ENCODE measurements at places on chromosomes 16 and 17.

DNA sequence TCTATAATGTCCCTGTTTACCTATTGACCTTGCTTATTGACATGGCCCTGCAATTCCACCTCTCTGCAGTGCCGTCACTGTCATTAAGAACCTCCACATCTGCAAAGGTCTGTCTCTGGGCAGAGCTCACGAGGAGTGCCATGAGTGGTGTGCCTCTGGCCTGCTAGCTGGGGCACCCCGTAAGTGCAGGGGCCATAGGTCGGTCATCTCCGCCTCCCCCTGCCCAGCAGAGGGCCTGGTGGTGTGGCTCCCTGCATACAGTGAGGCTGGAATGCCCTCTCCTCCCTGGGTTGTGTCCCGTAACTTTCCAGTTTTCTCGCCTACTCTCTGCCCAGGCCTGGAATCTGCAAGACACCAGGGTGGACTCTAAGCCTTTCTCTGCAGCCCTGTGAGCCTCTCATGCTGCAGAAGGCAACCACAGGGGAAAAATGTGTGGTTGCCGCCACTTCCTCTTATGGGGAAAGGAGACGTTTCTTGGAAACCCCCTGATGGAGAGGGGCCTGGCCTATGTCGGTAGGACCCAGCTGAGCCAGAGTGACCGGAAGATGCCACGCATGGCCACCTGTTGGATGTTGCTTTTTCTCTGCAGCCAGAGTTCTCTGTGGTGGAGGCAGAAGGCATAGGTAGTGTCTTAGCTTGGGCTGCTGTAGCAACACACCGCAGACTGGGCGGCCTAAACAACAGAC is 2.7 kb upstream of the SNX20 start:
- no peak for DNase-seq

GRCh38 chr17:67655478-67656148 is 62.1 kb upstream of the NOL11 start:
- DNase-seq: no peak

DNA sequence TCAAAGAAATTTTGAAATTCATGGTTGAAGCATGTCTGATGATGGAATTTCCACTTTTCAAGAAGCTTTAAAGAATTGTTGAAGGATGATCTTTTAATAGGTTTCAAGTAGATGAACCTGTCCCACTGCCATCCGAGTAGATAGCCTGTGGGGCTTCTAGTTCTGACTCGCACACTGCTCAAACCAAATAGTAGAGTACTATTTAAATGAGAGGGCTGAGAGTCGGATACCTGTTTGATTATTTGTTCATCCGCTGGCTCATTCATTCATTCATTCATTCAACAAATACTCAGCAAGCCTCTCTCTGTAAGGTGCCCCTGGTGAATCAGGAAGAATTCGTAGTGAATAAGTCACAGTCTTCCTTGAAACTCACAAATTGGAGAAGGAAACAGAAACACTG is 108.2 kb upstream of the IRX5 start:
- DNase-seq: no peak

DNA sequence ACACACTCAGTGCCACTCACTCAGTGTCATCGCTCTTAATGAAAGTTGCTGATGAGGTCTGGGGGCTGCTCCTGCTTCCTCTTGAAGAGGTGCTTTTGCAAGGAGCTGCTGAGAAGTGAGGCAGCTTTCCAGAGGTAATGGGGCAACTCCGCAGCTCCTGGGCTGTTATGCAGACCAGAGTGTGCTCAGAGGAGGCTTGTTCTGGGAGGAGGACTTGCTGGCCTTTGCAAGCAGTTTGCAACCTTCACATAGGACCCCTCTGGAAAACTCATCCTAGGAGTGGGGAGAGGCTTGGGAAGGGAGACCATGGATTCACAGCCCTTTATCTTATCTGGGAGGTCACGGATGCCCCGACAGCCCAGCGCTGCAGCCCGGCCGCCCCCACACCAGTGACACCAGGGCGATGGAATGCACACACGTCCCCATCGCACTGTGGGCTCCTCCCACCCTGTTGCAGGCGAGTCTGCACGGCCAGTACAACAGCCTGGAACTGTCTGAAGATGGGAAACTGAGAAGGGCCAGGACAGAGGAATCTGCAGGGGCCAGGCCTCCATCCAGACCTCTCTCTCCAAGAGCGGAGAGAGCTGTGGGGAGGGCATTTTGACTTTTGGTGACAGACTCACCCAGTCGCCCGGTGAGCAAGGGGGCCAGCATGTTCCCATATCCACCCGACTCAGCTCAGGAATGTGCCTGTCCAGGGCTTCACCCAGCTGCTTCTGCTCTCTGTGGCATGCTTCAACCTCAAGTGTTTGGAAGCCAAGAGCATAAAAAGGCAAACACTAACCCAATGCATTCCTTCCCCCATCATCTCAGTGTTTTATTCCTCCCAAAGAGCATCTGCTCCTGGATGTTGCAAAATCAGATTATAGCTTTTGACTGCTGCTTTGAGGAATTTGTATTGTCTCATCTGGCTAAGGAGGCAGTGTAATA is 78.6 kb upstream of the ZNF469 start:
- DNase-seq: no peak

- no peak for DNase-seq
These were observed 35.5 kb upstream of the METTL16 start for GRCh38 chr17:2547176-2547575.

DNA sequence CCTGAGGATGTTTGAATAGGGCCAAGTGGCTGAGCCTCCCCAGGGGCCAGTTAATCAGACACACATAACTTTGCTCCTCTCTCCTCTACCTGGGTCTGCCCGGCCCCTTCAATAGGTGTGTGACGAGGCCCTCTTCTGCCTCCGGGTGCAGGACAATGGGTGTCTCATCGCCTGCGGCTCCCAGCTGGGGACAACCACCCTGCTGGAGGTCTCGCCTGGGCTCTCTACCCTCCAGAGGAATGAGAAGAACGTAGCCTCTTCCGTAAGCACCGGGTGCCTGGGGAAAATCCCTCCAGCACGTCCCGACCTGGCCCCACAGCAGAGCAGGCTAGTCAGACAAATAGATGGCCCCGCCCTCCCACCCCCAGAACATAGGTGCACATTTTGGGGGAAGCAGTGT is 16.1 kb upstream of the KIF19 start:
- no peak for DNase-seq

GRCh38 chr17:48601539-48602425 is 3.0 kb downstream of the HOXB6 start:
- no peak for DNase-seq

- DNase-seq: no peak
These were observed 12.1 kb upstream of the FOXF1 start for GRCh38 chr16:86498155-86498670.

- DNase-seq: no peak
These were observed 946 bp upstream of the TMEM256 start for GRCh38 chr17:7404737-7405349.

GRCh38 chr16:24988129-24988518 is 27.0 kb downstream of the ARHGAP17 start:
- DNase-seq: no peak

GRCh38 chr16:54424043-54424451 is 137.5 kb upstream of the IRX3 start:
- no peak for DNase-seq

GRCh38 chr17:73315471-73315870 is 3.7 kb upstream of the CDC42EP4 start:
- DNase-seq: no peak

DNA sequence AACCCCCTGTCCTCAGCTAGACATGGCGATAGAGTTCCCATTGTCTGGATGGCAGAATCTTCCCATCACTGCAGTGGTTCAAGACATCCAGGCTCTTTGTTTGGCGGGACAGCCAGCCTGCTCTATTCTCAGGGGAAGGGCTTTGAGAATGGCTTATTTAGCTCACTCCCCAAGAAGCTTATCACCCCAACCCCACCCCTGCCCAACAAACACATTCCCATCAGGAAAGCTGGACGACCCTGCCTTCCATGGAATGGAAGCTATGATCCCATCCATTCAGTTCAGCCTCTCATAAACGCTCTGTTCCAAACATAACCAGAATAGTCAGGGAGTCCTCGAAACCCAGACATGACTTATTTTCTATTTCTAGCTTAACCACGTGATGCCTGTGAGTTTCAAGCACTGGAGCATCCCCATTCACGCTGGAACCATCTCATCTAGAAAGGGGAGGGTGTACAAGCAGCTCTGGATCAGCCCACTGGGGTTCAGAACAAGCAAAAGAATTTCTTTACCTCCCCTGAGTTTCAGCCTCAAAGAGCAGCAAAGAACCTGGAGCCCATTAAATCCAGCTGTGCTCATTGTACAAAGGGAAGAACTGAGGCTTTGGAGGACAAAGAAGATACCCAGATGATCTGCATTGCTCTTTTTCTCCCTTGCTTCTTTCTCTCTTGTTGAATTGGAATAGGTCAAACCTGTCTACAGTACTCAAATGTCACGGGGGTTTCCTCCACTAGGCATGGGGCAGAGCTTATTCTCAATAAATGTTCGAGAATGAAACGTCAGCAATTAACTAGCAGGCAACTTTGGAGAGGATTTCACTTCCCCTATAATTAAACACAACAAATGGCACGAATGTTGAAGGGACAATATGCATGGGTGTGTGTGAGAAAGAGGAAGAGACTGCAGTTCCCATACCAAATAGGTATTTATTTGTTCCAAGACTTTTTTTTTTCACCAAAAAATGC is 93.1 kb downstream of the XYLT1 start:
- DNase-seq: no peak

DNA sequence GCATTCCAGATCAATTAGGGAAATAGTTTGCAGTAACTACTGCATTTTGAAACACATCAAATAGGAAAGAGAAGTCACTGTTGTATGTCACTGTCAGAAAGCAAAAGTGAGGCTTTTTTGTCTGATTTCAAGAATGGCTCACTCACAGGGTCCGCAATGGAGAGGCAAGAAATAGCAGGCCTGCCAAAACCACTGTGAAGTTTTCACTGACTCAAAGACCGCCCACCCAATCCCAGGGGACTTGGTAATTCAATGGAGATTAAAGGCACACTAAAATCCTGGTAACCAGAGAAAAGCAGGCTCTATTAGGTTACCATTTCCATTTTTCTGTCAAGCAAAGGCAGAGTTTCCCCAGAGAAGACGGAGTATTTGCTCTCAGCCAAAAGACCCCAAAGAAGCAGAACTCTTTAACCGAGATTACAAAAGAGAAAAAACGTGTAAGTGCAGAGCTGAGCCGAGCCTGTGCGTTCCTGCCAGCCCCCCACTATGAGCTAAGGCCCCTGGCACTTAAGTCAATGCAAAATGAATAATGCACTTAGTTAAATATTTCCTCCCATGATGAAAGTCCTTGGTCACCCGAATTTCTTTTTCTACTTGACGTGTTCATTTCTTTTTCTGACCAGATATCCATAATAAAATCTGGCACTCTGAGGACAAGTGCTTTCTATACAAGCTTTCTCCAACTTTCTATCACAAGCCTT is 57.0 kb downstream of the FOXL1 start:
- no peak for DNase-seq

DNA sequence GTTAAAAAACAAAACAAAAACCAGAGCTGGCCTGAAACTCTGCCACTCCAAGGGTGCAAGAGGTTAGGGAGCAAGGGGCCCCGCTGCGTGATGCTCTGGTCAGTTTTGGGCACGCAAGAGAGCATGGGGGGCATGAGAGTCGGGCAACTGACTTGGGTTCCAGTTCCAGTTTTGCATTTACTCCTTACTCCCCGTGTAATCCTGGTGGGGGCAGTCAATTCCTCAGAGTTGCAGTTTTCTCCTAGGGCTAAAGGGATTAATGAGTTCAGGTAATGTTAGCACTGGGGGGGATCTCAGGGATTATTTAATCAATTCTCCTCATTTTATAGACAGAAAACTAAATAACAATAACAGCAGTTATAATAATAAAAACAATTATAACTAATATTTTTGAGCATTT is 72.9 kb upstream of the PMFBP1 start:
- DNase-seq: no peak

- DNase-seq: no peak
These were observed 4.7 kb upstream of the CMTR2 start for GRCh38 chr16:71293919-71294318.

DNA sequence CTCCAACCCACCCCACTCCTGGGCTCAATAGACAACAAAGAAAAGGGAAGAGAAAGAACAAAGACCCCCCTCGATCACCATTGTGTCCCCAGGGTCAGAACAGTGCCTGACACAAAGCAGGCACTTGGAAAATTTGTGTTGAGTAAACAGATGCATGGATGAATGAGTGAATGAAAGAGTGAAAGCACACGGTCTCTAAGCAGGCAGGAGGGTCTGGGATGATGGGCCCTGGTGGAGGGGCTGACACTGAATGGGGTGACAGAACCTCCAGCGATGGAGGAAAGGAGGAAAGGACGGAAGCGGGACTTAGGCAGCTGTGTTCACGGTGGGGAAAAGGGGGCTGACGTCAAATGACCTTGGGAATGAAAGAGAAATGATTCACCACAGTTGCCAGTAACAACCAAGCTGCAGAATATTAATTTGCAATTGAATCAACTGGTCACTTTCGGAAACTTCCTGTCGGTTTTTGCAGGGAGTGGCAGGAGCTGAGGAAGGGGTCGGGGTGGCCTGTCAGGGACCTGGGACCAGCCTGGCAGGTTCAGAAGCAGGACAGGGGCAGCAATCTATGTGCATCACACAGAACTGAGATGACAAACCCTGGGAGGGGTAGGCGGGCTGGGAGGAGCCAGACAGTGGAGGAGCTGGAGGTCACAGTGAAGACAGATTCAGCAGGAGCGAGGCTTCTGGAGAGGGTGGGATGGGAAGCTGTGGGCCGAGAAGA is 6.7 kb upstream of the GAST start:
- DNase-seq: no peak

DNA sequence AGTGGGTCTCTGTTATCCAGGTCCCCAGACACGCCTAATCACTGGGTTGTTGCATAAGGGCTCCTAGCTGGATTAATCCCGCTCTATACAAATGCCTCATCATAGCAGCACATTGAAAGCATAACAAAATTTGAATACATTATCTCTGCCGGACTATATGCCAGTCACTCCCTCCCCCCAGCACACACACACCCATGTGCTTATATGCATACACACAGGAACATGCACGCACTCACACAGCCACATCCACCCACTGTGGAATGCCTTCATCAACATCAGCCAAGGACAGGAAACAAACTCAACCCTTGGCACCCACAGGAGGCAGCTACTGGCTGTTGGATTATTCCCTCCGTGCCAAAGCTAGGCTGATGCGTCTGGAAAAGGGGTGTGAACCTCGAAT is 3.5 kb upstream of the CDH13 start:
- no peak for DNase-seq

DNA sequence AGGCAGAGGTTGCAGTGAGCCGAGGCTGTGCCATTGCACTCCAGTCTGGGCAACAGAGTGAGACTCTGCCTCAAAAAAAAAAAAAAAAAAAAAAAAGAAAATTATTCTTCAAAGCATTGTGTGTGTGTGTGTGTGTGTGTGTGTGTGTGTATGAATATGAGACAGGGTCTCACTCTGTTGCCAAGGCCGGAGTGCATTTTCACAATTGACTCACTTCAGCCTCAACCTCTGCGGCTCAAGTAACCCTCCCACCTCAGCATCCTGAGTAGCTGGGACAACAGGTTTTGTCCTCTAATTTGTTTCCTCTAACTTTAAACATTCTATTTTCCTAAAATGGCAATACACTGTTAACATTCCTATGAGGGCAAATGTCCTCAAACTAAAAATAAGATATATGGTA is 7.7 kb downstream of the FBXO47 start:
- no peak for DNase-seq
